ENCODE measurements at places on chromosomes 4 and X. TPM values are rescaled to one million over a fixed set of nuclear protein-coding genes. Genes with fewer than 3 reads are reported as not detected.

DNA sequence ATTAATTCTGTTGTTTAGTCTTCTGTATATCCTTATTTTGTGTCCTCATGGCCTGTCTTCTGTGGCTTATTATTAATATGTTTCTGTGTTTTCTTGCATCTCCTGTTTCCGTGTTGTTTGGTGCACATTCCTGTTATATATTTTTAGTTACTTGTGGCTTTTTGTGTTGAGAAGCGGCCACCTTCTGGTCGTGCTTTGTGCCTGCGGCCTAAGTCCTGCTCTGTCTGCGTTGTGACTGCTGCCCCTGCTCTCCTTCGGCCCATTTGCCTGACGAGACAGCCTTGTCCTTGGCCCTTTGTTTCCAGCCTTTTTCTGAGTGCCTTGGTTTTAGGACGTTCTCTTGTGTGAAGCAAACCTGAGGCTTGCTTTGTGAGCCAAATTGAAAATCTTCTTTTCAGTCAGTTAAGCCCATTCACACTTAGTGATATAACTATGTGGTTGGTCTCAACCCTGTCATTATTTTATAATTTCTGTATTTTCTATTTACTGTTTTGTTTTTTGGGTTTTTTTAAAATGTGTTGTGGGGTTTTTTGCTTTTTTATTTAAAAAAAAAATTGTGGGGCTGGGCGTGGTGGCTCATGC lies 43.8 kb downstream of the TNIP2 start:
- H3K36me3 ChIP-seq: peaks cover 20% of the 10 kb centered on the region
- no peaks in the 10 kb centered on the region for H3K27me3 ChIP-seq
- DNase-seq: no peak
- H3K27ac ChIP-seq: peak overlapping the region; percentile 52
- no peaks in the 10 kb centered on the region for H3K4me1 ChIP-seq

DNA sequence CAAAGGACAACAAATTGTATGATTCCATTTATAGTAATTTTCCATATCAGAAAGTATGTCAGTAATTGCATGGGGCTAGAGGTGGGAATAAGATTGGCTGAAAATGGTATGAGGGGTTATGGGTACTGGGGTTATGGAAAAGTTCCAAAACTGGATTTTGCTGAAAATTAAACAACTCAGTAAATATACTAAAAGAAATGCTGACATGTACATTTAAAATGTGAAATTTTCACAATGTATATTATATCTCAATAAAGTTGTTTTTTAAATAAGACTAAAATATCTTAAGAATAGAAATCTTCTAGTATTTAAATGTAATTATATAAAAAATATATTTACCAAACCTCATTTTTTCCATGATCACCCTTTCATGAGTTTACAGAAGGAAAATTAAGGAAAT lies 844.9 kb upstream of the SLIT2 start:
- H3K4me3 ChIP-seq: no peak overlapping the region
- H3K4me1 ChIP-seq: peaks cover 6% of the 10 kb centered on the region
- no peak overlapping the region for H3K27ac ChIP-seq
- no peak for DNase-seq

- no peak for DNase-seq
- H3K4me3 ChIP-seq: no peak overlapping the region
- H3K36me3 ChIP-seq: no peaks in the 10 kb centered on the region
These were observed 58.3 kb downstream of the ATP10D start for GRCh38 chr4:47543331-47543730.

DNA sequence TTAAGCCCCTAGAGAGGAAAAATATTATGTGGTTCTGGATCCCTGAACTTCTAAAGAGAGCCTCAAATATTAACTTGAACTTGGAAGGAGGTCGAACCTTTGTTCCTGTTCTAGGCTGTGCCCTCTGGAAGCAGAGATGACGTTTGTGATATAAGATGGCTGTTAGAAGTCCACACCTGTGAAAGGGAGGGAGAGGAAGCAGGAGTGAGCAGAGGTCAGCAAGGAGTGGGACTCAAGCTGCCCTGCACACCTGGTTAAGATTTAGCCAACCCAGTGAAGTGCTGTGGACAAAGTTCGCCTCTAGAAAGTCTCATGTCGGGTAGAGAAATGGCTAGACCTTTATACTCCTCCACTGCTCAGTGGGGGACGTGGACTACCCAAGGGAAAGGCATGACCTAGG lies 566.2 kb downstream of the MID1IP1 start:
- no peaks in the 10 kb centered on the region for H3K36me3 ChIP-seq
- no peak overlapping the region for H3K4me3 ChIP-seq
- no peaks in the 10 kb centered on the region for H3K27me3 ChIP-seq
- H3K4me1 ChIP-seq: no peaks in the 10 kb centered on the region
- H3K27ac ChIP-seq: no peak overlapping the region

Gene EDNRA
- 2.5 TPM for total RNA-seq

GRCh38 chrX:130174045-130174704 lies 2.4 kb downstream of the RAB33A start:
- H3K36me3 ChIP-seq: no peaks in the 10 kb centered on the region
- H3K4me3 ChIP-seq: no peak overlapping the region
- peaks cover 11% of the 10 kb centered on the region for H3K4me1 ChIP-seq
- no peak overlapping the region for H3K27ac ChIP-seq
- H3K27me3 ChIP-seq: peaks cover 14% of the 10 kb centered on the region
- DNase-seq: no peak

- H3K4me1 ChIP-seq: no peaks in the 10 kb centered on the region
- H3K27ac ChIP-seq: no peak overlapping the region
- no peak for DNase-seq
- peaks cover 7% of the 10 kb centered on the region for H3K36me3 ChIP-seq
- H3K4me3 ChIP-seq: no peak overlapping the region
- H3K27me3 ChIP-seq: no peaks in the 10 kb centered on the region
These were observed 43.6 kb upstream of the DCTD start for GRCh38 chr4:182960746-182961145.

Gene SPOCK3
- total RNA-seq: 0.27 TPM

DNA sequence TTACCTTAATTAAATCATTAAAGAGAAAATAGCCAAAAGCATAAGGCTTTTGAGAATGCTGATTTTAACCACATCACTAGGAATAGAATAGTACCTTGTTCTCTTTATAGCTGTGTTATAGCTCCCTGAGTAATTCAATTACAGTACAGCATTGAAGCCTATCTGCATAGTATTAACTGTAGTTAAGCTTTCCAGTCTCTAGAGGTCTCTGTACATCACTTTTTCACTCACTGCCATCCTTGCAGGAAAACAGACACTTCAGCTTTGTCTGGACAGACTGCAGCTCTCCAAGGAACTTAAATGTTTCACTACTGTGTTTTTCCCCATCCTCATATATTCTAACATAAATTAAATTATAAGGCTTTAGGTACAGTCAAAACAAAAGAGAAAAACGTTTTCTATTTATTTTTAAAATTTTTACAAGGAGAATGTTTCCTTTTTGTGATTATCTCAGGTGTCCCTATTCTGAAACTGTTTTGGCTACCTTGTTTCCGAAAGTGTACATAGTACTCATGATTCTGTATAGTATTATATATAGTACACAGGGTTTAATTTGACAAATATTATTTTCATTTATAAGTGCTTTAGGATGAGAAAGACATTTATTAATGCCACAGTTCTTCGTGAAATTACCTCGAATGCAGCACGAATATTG lies 407.9 kb downstream of the PCDH18 start:
- no peak for DNase-seq
- no peaks in the 10 kb centered on the region for H3K4me1 ChIP-seq
- no peak overlapping the region for H3K27ac ChIP-seq
- no peak overlapping the region for H3K4me3 ChIP-seq

GRCh38 chr4:45437381-45437780 lies 686.5 kb downstream of the GABRG1 start:
- H3K27me3 ChIP-seq: no peaks in the 10 kb centered on the region
- H3K27ac ChIP-seq: no peak overlapping the region
- H3K4me3 ChIP-seq: no peak overlapping the region
- DNase-seq: no peak
- no peaks in the 10 kb centered on the region for H3K36me3 ChIP-seq

Gene VCX
- 1.3 TPM for total RNA-seq

GRCh38 chr4:139668036-139668435 lies 2.4 kb downstream of the MGST2 start:
- 0 out of 2 replicates have a peak overlapping the region, but pooled peaks have one; percentile 36 for H3K27ac ChIP-seq
- DNase-seq: no peak
- H3K4me1 ChIP-seq: peaks cover 62% of the 10 kb centered on the region
- H3K4me3 ChIP-seq: no peak overlapping the region
- no peaks in the 10 kb centered on the region for H3K27me3 ChIP-seq

Gene MAGEA6
- total RNA-seq: 1.0 TPM

Gene C4orf50
- total RNA-seq: 0.17 TPM

Gene CCNB3
- total RNA-seq: 0.85 TPM

GRCh38 chr4:83974111-83974780 lies 438.3 kb downstream of the GPAT3 start:
- H3K36me3 ChIP-seq: no peaks in the 10 kb centered on the region
- DNase-seq: no peak
- H3K27ac ChIP-seq: no peak overlapping the region

Gene SYTL4
- 0.31 TPM for total RNA-seq

Gene IL1RAPL1
- 0.13 TPM for total RNA-seq

Gene ZAR1
- 0.87 TPM for total RNA-seq

DNA sequence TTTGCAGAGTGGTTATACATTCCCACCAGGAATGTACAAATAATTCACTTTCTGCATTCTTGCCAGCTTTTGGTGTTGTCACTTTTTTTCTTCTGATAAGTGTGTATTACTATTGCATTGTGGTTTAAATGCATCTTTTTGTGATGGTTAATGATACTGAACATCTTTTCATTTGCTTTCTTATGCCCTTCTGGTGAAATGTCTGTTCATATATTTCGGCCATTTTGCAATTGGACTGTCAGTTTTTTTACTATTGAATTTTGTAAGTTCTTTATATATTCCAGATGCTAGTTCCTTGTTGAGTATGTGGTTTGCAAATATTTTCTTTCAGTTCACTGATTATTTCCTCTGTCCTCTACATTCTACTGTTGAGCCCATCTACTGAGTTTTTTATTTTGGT lies 19.4 kb upstream of the BMP2K start:
- no peak overlapping the region for H3K27ac ChIP-seq
- H3K27me3 ChIP-seq: no peaks in the 10 kb centered on the region
- DNase-seq: no peak
- H3K36me3 ChIP-seq: no peaks in the 10 kb centered on the region
- H3K4me1 ChIP-seq: no peaks in the 10 kb centered on the region

DNA sequence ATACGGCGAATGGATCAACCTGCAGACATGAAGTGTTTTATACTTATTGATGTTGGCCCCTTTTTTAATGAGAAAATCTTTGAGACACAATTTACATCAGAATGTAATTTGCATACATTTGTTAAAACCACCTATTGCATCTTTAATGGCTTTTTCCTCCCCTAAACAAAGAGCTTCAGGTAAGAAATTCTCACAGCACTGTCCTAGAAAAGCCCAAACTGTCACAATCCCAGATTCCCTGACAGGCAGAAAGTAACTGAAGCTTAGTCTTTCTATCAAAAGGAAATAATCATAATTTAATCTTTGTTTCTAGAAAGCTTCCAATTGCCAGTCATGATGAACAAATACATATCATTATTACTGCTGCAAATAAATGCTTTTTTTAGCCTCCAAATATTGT lies 407.9 kb downstream of the TMA16 start:
- peaks cover 27% of the 10 kb centered on the region for H3K4me1 ChIP-seq
- H3K27me3 ChIP-seq: no peaks in the 10 kb centered on the region
- peak overlapping the region; percentile 44 for H3K27ac ChIP-seq

Gene MAGED4
- total RNA-seq: 76.9 TPM

Gene HOPX
- total RNA-seq: 0.26 TPM

- H3K4me3 ChIP-seq: no peak overlapping the region
- no peak for DNase-seq
- H3K27ac ChIP-seq: no peak overlapping the region
- no peaks in the 10 kb centered on the region for H3K4me1 ChIP-seq
- peaks cover 11% of the 10 kb centered on the region for H3K36me3 ChIP-seq
- peaks cover 3% of the 10 kb centered on the region for H3K27me3 ChIP-seq
These were observed 27.9 kb upstream of the FUNDC1 start for GRCh38 chrX:44570522-44570921.

DNA sequence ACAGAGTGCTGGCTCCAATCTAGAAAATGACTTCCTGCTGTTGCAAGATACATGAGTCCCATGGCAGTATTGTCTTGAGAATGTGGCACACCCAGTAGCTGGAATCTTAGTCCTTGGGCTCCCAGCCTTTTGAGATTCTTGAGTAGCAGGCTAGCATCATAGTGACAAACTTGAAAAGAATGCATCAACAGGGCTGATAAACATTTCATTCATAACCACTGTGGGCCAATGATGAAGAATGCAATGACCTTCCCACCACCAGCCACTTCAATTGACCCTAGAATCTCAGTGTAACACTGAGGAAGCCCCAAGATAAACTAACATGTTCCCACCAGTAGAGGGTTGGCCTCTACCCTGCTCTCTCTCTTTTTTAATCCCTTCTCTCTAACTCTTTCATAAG lies 329.3 kb downstream of the GBA3 start:
- no peak overlapping the region for H3K27ac ChIP-seq
- H3K4me3 ChIP-seq: no peak overlapping the region

DNA sequence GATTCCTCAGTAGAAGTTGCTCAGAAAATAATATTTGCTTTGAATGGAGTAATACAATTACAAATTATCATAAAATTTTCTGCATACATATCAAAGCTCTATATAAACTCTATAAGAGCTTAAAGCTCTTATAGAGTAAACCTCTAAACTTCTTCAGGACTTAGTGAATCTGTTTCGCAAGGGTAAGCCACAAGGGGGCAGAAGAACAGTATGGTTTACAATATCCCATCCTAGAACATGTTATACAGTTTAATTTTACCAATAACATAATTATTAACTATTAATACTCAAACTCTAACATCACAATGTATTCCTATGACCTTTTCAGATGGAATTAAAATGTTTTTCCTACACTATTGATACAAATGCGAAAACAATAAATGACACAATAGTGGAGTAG lies 33.8 kb upstream of the SPANXN1 start:
- H3K4me1 ChIP-seq: no peaks in the 10 kb centered on the region
- no peak overlapping the region for H3K27ac ChIP-seq
- no peak overlapping the region for H3K4me3 ChIP-seq
- no peak for DNase-seq
- peaks cover 20% of the 10 kb centered on the region for H3K36me3 ChIP-seq

DNA sequence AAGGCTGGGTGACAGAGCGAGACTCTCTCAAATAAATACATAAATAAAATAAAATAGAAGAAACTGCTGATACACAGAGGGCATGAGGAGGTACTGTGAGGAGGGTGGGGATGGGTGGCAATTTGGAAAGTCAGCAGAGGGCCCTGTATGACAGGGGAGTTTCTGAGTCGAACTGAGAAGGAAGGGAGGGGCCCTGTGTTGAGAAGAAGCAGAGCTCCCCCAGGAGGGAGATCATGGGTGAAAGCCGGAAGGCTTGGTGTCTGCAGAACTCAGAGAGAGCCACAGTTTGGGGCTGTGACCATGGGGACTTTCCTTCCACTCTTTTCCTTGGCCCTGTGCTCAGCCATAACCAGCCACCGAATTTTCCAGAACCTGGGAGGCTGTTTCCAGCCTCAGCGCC lies 24.8 kb upstream of the AFAP1 start:
- peaks cover 24% of the 10 kb centered on the region for H3K4me1 ChIP-seq
- no peak for DNase-seq
- no peaks in the 10 kb centered on the region for H3K27me3 ChIP-seq
- H3K4me3 ChIP-seq: no peak overlapping the region
- H3K27ac ChIP-seq: no peak overlapping the region
- no peaks in the 10 kb centered on the region for H3K36me3 ChIP-seq

Gene NXF3
- total RNA-seq: not detected

- peak; percentile 49 for DNase-seq
- peak overlapping the region; percentile 99 for H3K4me3 ChIP-seq
- H3K4me1 ChIP-seq: peaks cover 43% of the 10 kb centered on the region
- no peak overlapping the region for H3K27ac ChIP-seq
- peaks cover 53% of the 10 kb centered on the region for H3K27me3 ChIP-seq
These were observed 2.0 kb downstream of the ADGRL3 start for GRCh38 chr4:61201961-61202637.

Gene EDA
- total RNA-seq: 15.1 TPM
